Glutamatergic neuron (in vitro differentiated cells): ENCODE measurements at places on chromosomes 7 and 10. TPM values are rescaled to one million over a fixed set of nuclear protein-coding genes. Genes with fewer than 3 reads are reported as not detected.

- DNase-seq: no peak
Measured at GRCh38 chr10:54133203-54133602, 667.8 kb downstream of the PCDH15 start.

SPDYE5 gene
- not detected for total RNA-seq

DNA sequence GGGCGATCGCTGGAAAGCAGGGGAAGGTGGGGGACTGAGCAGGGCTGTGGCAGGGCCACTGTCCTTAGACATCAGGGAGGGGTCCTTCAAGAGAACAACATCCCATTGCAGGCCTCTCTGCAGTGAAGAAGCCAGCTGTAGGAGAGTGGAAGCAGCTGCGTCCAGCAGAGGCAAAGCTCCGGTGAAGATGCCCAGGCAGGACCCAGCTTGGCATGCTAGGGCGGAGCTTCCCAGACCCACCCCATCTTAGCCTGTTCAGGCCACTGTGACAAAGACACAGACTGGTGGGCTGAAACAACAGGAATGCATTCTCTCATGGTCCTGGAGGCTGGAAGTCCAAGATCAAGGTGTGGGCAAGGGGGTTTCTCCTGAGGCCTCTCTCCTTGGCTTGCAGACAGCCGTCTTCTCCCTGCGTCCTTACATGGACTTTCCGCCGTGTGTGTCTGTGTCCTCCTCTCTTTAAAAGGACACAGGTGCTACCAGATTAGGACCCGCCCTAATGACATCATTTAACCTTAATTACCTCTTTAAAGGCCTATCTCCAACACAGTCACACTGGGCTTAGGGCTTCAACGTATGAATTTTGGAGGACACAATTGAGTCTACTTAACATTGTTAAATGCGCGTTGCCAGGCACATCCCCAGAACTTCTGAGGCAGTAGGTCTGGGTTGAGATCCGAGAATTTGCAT, 178.1 kb upstream of the GRB10 start:
- DNase-seq: no peak

GPER1 gene
- 0.59 TPM for total RNA-seq

- no peak for DNase-seq
Measured at GRCh38 chr10:100053686-100054460, 27.8 kb downstream of the CPN1 start.
